GOT3 (cell line): ENCODE measurements at places on chromosomes 16 and 17.

- no peak for DNase-seq
These were observed 6.1 kb upstream of the PHF12 start for GRCh38 chr17:28957277-28957991.

DNA sequence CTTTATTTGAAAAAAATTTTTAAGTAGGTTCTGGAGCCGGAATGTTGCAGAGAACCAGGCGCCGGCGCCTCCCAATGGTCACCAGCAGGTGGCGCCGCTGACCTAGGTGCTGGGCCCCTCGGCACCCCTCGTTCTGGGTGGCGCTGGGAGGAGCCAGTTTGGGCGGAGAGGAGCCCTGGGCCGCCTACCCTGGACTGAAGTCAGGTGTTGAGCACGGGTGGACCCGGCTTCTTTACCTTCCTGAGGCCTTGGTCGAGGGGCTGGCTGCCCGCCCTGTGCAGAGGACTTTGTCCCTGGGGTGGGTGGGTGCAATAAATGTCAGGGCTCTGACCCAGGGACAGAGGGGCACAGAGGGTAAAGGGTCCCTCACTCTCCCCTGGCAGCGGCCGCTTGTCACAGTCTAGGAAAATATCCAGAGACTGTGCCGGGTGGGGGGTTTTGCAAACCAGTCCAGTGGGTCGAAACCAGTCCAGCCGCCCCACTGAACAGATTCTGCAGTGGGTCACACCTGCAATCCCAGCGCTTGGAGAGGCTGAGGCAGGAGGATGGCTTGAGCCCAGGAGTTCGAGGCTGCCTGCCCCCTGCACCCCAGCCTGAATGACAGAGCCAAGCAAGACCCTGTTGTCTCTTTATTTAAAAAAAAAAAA lies 30.1 kb upstream of the TNFRSF13B start:
- DNase-seq = peak; percentile 45

- no peak for DNase-seq
These were observed 1.3 kb downstream of the PRM2 start for GRCh38 chr16:11274964-11275363.

DNA sequence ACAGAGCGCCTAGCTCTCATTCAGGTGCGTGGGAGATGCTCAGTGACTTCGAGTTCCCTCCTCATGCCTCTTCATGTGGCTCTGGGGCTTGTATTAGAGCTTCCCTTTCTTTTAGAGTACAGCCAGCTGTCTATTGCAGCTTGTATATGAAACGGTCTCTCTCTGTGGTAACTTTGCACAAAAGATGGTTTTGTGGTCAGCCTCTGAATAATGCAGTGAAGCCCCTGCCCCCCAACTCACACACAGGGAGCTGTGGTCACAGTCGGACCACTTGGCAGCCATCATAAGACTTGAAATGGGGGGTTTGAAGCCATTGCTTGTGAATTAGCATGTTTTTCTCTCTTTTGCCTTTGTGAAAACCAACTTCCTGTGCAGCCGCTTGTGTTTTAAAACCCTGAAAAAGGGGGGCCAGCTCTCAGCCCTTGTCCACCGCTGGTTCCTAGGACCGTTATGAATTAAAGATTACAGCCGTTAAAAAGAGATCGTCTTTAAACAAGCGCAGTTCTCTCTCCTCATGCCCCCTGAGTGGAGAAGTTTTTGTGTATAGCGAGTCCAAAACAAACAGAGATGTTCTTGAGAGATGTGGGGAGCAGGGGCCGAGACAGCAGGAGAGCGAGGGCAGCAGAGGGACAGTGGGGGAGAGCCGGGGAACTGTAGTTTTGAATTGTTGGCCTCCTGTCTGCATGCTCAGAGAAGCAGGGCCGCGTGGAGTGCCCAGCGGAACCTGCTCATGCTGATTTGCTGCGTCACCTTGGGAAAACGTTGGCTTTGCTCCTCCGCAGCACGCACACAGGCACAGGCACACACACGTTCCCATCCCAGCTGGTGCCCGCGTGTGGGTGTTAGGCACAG lies 199.0 kb downstream of the MSI2 start:
- no peak for DNase-seq

DNA sequence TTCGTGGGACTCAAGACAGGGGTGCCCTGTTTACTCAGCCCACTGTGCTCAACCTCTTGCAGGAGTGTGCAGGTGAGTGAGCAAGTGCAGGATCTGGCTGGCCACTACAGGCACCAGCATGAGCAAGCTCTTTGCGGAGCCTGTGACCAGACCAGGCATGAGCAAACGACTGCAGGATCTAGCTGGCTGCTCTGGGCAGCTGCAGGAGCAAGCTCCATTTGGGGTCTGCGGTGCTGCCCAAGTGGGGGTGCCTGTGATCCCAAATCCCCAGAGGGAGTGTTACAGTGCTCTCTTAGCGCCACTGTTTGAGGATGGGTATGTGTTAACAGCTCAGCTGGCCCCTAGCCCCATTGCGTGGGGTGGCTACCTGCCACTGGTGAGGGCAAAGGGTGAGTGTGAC lies 2.4 kb downstream of the USP6 start:
- DNase-seq = no peak

DNA sequence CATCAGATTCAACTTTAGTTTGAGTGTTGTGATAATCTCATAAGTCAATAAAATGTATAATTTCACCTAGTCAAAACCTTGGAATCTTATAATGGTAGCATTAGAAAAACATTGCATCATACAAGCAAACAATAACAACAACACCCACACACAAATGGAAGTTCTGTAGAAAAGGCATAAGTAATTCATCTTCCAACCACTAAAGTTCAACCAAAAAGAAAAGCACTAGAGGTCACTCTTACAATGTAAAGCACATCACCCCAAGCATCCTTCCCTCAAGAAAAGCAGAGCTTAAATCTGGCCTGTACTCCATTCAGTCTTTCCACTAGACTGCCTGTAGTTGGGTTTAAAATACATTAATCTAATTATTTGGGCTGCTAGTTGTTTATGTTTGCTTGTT lies 1.8 kb downstream of the CNTNAP4 start:
- no peak for DNase-seq

DNA sequence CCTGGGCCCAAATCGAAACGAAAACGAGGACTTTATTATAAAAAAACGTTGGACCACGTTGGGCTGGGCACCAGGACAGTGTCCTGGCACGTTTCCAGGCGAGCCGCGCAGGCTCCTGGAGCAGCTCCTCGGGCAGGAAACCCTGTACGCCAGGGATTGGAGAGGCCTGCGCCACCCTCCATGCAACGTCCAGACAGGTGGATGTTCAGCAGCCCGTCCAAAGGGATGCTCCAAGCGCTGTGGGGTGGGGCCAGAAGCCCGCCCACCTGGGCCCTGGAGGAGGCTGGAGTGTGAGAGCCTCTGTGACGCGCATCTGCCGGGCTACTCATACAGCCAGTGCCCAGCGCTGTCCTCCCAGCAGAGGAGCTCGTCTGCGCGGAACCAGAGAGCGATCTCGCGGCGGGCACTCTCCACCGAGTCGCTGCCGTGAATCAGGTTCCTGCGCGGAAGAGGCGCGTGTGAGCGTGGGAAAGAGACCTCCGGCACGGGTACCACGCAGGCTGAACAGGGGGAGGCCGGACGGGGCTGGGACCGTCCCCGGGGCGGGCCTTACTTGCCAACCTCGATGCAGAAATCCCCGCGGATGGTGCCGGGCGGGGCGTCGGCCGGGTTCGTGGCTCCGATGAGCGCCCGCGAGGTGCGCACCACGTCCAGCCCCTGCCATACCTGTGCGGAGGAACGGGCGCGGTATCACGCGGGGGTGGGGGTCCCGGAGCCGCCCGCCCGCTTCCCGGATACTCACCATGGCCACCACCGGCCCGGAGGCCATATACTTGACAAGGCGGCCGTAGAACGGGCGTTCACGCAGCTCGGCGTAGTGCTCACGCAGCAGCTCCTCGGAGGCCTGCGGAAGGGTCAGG lies 785 bp downstream of the NME3 start:
- DNase-seq = peak; percentile 28

GRCh38 chr16:87048730-87049115 lies 268.5 kb downstream of the C16orf95 start:
- no peak for DNase-seq

- no peak for DNase-seq
These were observed 255.9 kb upstream of the PMFBP1 start for GRCh38 chr16:72427783-72428331.

DNA sequence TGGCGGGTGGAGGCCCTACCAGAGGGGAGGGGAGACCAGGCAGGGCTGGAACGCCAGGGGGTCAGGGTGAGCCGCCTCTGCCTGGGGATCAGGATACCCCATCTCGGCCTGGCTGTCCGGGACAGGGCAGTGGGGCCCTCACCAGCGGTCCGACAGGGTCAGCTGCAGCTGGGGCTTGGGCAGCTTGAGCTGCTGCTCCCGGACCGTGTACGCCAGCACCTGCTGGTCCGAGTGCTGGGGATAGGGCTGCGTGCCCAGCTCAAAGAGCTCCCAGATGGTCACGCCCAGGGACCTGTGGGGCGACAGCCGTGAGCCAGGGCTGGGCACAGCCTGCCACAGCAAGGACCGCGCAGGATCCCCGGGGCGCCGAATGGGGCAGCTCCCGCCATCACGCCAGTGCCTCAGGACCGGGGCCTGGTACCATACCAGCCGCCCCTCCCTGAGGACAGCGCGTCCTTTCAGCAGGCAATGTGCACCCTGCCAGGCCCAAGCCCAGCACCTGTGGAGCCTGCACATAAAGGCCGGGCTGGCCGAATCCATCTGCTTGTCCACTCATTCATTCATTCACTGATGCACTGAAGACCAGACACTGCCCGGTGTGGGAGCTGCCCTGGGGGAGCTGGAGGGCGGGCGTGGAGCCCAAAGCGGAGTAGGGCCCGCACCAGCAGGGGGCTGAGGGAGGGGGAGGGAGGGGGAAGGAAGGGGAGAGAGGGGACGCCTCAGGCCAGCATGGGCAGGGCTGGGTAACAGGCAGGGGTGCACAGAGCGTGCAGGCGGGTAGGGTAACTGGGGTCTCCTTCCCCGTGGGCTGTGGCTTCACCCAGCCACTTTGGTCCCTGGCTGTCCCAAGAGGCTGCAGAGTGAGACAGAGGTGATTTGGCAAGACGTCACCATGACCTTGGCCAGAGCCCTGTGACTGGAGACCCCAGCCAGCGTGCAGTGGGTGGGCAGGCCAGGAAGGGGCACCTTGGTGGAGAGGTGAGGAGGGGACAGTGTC lies 42.0 kb upstream of the PVALEF start:
- no peak for DNase-seq

- no peak for DNase-seq
These were observed 1.8 kb downstream of the UBE2G1 start for GRCh38 chr17:4364622-4365041.

GRCh38 chr17:42107597-42108576 lies 4.6 kb downstream of the DHX58 start:
- DNase-seq = no peak

DNA sequence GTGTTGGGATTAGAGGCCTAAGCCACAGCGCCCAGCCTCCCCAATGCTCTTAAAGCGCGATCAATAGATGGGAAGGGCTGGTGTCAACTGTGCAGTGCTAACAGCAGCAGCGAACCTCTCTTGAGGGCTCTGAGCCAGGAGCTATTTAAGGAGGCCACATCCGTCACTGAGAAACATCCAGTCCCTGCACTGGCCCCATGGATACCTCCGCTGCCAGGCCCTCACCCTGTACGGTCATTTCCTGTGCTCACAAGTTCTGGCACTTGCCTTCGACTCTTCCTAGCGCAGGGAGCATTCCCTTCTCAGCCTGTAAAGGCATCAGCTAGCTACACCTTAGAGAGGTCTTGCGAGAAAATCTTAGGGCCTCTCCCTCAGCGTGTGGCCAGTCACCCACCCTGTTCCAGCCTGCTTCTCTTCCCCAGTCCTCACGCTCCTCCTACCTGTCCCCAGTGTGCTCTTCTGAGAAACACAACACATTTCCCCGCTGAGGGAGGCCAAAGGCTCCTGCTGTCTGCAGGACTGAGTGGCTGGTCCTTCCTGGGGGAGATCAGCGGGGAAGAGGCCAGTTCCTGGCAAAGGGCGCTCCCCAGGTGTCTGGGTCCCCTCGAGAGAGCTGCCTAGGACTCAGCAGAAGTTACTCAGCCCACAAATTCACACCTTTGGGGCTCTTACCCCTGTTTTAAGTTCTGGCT lies 28.6 kb downstream of the GTF3C1 start:
- DNase-seq = no peak

DNA sequence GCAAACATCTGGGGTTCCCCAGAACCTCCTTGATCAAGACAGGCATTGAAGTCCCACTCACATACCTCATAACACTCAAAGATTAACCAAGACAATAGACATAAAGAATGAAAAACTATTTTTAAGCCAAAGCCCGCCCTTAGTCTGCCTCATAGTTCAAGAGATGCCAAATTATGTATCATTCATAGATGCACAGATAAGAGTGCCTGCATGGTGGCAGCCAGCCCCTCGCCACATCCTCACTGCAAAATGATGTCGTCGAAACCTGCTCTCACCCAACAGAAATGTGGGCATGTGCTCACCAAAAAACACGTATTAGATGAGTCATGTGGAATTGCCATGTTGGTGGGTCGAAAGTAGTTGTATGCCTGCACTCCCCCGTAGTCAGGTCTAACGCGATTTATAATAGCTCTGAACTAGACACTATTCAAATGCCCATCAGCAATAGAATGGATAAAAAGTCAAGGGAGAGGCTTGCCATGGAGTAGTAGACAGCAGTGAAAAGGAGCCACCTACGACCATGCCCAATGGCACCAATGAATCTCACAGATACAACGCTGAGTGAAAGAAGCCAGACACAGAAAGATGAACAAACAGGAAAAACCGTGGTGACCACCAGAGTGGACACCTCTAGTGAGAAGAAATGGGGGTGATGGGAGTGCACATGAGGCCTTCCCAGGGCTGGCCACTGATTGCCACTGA lies 64.8 kb downstream of the C16orf95 start:
- DNase-seq = no peak

DNA sequence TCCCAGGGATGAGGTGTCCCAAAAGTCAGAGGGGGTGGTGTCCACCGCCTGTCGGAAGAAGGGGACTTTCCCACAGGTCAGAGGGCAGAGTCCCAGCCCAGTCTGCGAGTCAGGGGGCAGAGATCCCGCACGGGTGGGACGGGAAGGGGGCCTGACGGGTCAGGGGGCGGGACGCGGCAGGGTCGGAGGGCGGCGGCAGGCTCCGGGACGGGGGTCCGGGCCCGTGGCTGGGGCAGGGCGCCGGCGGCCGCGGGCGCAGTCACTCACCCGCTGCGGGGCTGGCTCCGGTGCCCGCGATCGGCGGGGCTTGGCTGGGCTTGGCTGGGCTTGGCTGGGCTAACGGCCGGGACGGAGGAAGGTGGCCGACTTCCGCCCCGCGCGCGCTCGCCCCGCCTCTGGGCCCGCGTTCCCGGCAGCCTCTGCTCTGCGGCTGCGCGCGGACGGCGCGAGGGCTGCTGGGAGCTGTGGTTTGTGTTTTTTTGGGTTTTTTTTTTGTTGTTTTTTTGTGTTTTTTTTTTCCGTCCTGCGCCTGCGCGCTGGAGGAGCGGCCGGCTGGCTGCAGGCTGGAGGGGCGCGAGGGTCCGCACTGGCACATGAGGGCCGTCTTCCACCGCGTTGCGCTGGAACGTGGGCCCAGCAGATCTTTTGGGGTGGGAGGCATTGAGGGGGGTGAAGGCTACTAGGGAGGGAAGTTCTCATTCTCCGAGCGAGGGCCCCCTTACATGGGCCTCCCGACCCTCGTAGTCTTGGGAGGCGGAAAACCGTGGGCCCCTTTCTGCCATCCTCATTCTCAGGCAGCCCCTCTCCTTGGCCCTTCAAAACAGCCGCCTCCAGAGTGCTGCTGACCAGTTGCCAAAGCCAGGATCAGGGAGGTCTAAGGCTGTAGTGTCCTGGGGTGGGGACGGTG lies at the start of gene CANT1:
Gene CANT1, minus strand, starts transcription at position 368 of the 907 bp plus-strand sequence. CDS start 12,142 bp downstream, outside the sequence.
- peak; percentile 53 for DNase-seq

- no peak for DNase-seq
These were observed 15.4 kb upstream of the NLRC3 start for GRCh38 chr16:3592559-3592958.

GRCh38 chr17:3006801-3007200 lies 56.6 kb downstream of the OR1D5 start:
- DNase-seq = no peak

- no peak for DNase-seq
These were observed 156.1 kb downstream of the SALL1 start for GRCh38 chr16:50994995-50995394.
